ENCODE measurements at places on chromosomes 6 and 20.

DNA sequence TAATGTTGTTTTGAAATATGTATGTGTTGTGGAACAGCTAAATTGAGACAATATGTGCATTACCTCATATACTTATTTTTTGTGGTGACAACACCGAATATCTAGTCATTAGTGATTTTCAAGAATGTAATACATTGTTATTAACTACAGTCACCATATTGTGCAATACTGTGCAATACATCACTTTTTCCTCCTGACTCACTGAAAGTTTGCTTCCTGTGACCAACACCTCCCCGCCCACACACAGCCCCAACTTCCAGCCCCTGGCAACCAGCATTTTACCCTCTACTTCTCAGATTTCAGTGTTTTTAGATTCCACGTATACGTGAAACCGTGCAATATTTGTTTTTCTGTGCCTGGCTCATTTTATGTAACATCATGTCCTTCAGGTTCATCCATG, 627.9 kb downstream of the PRKN start:
- DNase-seq: no peak

DNA sequence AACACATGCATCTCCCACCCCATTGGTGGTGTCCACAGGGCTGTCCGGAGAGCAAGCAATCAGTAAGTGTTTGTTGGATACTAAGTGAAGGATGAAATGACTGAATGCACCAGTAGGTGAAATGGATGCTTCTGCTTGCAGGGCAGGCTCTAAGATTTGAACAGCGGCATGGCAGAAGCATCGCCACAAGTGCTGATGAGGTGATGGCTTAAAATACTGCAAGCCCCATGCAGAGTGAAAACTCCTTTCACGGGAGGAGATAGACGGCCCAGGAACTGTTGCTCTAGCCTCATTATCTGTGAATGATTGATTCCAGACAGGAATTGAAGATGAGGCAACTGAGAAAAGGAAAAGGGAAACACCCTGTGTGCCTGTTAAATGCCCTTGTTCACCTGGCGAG, 158.9 kb downstream of the LY86 start:
- no peak for DNase-seq

- DNase-seq: no peak
Measured at GRCh38 chr20:12053353-12053752, 135.7 kb downstream of the BTBD3 start.

DNA sequence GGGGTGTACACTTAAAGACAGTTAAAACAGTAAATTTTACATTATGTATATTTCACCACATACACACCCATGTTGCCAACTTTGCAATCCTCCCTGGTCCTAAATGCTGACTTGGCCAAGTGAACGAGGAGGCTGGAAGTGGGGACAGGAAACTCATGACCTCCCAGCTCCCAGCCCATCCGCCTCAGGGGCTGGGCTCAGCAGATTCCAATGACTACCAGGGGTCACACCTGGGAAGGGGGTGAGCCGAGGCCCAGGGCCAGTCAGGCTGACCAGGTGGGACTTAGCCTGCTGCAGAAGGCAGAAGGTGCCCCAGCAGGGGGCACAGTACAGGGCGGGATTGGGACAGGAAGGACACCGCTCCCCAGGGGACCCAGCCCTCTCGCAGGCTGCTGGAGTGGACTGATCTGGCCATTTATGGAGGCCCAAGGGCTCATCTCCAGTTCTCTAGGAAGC, 2.4 kb downstream of the SIGLEC1 start:
- no peak for DNase-seq

DNA sequence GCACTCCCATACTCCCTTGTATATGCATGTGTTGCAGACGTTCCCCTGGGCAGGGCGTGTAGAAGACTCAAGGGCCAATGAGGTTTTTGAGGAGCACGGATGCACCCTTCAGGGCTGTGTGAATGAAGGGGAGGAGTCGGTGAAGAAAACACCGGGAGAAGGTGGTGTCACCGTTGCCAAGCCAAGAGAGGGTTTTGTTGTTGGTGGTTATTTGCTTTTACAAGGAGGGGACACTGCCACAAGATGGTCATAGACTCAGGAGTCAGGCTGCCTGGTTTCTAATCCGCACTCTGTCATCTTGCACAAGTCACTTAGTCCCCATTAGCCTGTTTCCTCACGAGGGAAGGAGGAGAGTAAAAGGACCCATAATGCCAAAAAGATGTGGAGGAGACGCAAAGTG, 124.0 kb downstream of the PXDC1 start:
- DNase-seq: no peak

DNA sequence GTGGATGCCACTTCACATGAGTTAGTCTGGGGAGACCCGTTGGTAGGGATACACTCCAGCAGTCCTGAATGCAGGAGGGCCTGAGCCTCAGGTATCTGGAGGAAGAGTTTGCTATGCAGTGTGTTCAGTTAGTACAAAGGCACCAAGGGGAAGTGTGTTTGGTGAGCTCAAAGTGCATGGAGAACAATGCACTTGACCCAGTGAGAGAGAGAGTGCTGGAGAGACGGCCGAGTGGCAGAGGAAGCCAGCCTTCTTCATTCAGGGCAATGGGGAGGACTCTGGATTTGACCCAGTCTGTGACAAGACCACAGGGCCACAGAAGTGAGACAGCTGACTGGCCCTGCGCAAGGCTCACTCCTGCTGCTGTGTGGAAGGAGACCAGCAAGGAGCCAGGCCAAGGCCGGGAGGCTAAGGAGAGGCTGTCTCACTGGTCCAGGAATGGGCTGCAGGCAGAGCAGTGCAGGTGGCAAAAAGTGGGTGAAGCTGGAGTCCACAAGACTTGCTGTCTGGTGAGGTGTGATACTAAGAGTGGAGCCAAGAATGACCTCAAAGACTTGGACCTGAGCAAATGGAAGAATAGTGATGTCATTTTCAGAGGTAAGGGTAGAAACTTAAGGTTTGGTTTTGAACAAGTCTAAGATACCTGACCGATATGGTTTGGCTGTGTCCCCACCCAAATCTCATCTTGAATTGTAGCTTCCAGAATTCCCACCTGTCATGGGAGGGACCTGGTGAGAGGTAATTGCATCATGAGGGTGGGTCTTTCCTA, 38.0 kb downstream of the PDE10A start:
- DNase-seq: no peak

DNA sequence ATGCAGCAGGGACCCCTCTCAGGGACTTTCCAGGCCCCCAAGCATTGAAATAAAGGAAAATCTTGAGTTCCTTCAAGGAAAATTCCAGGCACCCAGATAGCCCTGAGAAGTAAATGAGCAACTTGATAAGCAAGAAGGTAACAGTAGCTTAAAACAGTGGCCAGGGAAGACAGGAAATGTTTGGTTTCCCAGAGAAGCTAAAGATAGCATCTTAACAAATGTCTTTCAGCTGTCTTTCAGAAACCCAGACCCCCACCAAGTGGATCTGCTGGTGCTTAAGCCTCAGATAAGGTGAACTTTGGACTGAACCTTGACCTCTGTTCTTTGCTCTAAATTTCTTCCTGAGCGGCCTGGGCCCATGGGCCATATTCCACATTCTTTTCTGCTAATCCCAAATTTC, 117.8 kb upstream of the CST7 start:
- no peak for DNase-seq

GRCh38 chr6:52632011-52632410, 38.9 kb upstream of the TMEM14A start:
- no peak for DNase-seq

GRCh38 chr6:48429021-48429420, 318.0 kb upstream of the PTCHD4 start:
- no peak for DNase-seq

- no peak for DNase-seq
Measured at GRCh38 chr6:45488889-45489288, 111.2 kb upstream of the SUPT3H start.

Data from NCI-H1930 (cell line).